Left lung (tissue), 14 donors: ENCODE measurements at places on chromosomes 6 and 20. TPM values are rescaled to one million over a fixed set of nuclear protein-coding genes. Genes with fewer than 3 reads are reported as not detected.

The ZBTB46 gene
- 9.2 TPM for total RNA-seq

The STX7 gene
- 61.2 TPM for total RNA-seq

The WFDC10B gene
- total RNA-seq, result 0.44 TPM

- no peak overlapping the region for H3K4me3 ChIP-seq
- H3K4me1 ChIP-seq, result no peaks in the 10 kb centered on the region
- H3K27me3 ChIP-seq, result peaks cover 11% of the 10 kb centered on the region
- DNase-seq, result no peak
- H3K27ac ChIP-seq, result no peak overlapping the region
Observed at GRCh38 chr6:3484946-3485345, 28.1 kb upstream of the SLC22A23 start.

GRCh38 chr6:121694389-121694788, 258.9 kb downstream of the GJA1 start:
- H3K27me3 ChIP-seq, result no peaks in the 10 kb centered on the region
- no peak overlapping the region for H3K4me3 ChIP-seq
- no peaks in the 10 kb centered on the region for H3K36me3 ChIP-seq
- H3K27ac ChIP-seq, result no peak overlapping the region

DNA sequence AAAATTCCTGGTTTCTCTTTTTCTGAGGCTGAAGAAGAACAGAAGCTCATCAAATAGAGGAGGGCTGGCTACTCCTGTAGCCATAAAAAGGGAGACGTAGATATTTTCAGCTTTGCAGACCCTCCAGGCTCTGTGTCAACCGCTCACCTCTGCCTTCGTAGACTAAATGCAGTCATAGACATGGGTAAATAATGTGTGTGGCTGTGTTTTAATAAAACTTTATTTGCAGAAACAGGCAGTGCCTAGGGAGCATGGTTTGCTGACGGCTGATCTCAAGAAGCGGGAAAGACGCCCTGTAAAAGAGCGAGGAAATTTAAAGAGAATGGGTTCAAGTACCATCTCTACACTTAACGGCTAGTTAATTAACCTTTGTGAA, 171.8 kb downstream of the BCAS1 start:
- peaks cover 53% of the 10 kb centered on the region for H3K4me1 ChIP-seq
- no peaks in the 10 kb centered on the region for H3K36me3 ChIP-seq
- H3K27ac ChIP-seq, result no peak overlapping the region
- no peaks in the 10 kb centered on the region for H3K27me3 ChIP-seq
- H3K4me3 ChIP-seq, result no peak overlapping the region

GRCh38 chr20:47429409-47429808, 72.3 kb upstream of the NCOA3 start:
- no peak overlapping the region for H3K4me3 ChIP-seq
- H3K27me3 ChIP-seq, result no peaks in the 10 kb centered on the region
- H3K36me3 ChIP-seq, result no peaks in the 10 kb centered on the region
- no peak for DNase-seq
- H3K27ac ChIP-seq, result no peak overlapping the region
